Left colon (tissue), 2 donors: ENCODE measurements at places on chromosomes 11 and 22.

DNA sequence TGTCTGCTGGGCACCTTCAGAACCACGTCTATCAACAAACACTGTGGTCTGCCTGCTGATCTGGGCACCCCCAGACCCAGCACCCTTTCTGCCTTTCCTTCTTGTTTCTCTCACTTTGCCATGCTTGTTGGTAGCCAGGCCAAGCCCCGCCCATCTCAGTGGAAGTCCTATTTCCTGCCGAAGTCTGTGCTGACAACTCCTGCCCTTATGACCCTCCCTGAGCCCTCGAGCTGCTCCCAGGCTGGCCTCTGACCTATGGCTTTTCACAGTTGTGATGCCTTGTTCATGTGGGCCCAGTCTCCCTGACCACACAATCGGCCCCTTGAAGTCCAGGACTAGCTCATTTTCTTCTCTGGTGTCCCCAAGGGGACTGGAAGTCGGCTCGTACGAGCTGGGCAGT, 132.1 kb downstream of the DSCAML1 start:
- DNase-seq = no peak

- DNase-seq = no peak
Observed at GRCh38 chr22:48926643-48927042, 901.0 kb downstream of the BRD1 start.

- DNase-seq = peak; percentile 39
Observed at GRCh38 chr11:57425565-57426438, 1.1 kb downstream of the SLC43A3 start.

DNA sequence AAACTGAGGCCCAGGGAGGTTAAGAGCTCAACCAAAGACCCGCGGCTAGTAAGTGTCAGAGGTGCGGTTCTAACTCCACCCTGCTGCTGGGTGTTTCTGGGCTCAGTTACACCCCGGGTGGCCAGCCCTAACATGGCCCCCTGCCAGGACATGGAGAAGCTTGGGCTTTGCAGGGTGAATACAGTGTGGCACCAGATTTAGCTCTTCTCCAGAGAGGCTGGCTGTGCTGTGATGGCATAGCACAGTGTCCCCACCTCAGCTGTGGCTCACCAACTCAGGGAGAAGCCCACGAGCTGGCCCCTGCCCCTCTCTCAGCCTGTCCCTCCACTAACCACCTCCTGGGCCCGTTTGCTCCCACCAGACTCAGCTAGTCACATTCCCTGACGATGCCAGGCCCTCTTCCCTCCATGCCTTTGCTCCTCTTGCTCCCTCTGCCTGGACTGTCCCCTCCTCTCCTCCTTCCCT, 7.0 kb downstream of the UCP3 start:
- DNase-seq = no peak

- peak; percentile 20 for DNase-seq
Observed at GRCh38 chr11:111978028-111978771, 41.1 kb downstream of the DIXDC1 start.

DNA sequence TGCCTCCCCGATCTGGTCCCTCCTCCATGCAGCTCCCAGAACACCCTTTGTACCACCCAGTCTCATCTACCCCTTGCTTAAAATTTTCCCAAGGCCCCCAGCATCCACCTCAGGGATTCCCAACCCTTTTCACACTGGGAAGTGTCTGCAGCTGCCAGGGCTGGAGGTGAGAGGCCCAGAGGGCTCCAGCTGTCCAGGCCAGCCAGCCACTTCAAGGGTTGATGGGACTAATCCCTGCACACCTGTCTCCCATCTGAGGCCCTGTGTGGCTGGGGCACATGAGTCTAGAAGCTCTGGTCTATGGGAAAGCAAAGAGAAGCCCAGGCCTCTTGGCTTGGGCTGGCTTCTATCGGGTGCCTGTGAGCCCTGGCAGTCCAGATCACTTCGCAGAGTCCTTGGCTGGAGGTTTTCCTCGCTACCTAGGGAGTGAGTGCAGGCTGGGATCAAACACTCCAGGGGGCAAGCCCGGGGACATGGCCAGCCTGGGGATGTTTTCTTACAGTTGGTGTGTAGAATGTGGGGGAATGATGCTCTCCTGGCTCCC, 41.1 kb upstream of the TPBGL start:
- DNase-seq = no peak

DNA sequence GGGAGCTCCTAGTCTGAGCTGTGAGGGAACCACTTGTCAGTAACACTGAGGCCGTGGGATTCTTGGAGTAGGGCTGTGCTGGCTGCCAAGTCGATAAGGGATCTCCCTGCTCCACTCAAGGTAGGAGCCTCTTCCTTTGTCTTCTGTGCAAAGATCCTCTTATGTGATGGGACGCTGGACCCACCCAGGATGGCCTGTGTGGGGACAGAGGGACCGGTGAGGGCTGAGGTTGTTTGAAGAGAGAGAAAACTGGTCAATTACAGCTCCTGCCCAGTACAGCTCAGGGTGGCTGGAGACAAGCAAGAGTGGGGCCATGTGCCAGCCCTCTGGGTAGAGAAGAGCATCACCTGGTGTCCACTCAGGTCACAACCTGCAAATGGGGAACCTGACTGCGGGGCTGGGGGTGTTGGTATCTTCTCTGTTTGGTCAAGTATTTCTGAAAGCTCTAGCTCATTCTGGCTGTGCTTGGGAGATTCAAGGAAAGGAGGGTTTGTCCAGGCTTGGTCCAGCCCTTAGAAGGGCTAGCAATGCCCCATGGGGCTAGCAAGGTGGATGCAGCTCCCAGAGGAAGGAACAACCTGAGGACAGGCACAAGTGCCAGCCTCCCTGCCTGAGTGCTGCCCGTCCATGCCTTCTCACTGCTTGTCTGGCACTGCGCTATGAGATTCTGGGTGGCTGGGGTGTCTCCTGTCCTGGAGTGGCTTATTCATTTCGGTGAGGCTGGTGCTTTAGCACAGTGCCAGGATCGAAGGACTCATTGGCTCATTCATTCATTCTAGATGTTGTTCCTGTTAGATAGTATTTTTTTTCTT, 27.6 kb upstream of the BAIAP2L2 start:
- DNase-seq = no peak

DNA sequence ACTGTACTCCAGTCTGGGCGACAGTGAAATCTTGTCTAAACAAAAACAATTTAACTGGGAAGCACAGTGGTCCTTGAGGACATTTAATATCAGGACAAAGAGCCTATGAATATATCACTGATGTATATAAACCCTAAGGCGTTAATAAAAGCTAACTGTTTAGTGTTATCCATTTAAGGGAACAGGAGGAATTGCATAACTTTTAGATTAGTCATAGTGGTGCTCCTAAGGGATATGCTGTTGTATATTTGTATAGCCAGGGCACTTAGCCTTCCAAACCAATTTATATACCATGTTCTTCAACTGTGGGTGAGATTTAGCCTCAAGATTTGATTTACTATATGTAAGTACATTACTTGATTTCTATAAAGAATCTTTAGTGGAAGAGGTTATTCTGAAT, 3.0 kb upstream of the CHEK1 start:
- DNase-seq = no peak

DNA sequence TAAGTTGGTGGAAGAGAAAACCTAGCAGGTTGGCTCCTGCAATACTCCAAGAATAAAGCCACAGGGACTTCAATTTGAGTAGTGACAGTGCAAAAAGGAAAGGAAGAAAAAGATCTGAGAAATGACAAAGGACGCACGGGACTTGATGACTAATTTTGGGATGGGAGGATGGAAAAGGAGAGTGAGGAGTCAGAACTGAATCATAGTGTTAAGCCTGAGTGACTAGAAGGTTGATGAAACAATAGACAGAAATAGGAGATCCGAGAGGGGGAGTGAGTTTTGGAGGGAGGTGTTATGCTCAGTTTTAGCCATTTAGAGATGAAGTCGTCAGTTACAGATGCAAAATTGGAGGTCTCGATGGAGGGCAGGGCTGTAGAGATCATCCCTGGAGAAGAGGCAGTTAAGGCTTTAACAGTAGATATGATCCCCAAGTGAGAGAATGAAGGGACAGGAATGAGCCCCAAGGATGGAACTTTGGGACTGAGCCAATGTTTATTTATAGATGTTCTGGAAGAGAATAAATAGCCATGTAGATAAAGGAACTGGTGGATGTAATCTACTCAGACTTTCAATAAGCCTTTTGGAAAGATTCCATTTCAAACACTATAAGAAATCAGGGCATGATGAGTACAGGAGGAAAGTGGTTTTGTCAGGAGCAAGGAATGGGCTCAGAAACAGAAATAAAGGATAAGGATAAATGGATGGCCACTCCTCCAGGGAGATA, 108.9 kb upstream of the NCAM1 start:
- DNase-seq = no peak

GRCh38 chr11:45234306-45235006, 51.7 kb downstream of the SYT13 start:
- DNase-seq = no peak

DNA sequence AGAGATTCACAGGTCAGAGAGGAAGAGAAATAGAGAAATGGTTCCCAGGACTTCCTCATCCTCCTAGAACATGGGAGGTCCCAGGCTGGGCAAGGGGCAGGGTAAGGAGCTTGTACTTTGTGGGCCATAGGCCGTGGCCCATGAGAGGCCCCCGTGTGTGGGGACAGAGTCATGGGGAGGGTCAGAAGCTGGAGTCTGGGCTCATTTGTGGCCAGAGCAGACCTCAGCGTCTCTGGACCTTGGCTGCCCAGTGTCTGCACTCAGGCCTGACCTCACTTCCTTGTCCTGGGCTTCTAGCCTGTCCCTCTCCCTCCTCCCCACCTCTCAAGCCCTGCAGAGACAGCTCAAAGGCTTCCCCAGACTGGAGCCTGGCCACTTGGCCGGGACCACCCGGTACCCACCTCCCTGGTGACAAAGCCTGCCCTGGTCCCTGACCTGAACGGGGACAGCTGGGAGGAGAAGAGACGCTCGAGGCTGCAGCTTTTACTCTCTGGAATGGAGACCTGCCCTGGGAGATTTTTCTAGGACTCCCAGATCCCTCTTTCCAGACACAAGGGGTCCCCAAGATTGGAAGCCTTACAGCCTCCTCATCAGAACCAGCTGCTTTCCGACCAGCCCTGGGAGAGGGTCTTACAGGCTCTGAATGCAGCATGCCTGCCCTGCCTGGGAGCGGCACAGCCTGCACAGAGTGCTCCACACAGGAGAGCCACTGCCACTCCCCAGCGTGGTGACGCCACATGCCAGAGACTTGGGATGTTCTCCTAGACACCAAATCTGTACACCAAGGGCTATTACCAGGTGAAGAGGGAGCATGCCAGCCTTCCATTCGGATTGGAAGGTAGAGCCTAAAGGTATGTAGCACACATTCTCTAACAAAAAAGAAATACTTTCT, 569.0 kb upstream of the B3GAT1 start:
- DNase-seq = no peak

- no peak for DNase-seq
Observed at GRCh38 chr11:3224401-3225057, 5.9 kb upstream of the MRGPRG start.

- peak; percentile 57 for DNase-seq
Observed at GRCh38 chr11:57476047-57476756, 15.9 kb downstream of the RTN4RL2 start.

DNA sequence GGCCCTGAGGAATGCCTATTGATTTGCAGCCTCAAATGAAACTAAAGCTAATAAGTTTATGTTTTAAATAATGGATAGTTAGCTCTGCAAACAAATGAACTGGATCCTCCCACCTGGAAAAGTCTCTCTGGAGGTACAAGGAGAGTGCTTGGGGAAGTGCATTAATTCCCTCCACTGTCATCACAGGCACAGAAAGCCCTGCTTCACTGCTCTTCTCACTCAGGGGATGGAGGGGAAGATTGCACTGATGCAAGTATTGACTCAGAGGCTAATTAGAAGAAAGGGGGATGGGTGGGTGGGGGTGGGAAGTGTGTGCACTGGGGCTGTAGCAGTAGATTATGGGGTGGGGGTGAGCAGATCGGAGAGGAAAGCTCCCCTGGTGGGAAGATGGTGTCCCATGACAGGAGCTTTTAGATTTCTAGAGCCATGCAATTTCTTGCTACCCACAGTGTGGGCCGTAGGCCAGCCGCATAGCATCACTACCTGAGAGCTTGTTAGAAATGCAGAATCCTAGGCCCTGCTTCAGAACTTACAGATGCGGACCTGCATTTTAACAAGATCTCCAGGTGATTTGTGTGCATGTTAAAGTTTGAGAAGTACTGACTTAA, 163.9 kb downstream of the HIPK3 start:
- no peak for DNase-seq

DNA sequence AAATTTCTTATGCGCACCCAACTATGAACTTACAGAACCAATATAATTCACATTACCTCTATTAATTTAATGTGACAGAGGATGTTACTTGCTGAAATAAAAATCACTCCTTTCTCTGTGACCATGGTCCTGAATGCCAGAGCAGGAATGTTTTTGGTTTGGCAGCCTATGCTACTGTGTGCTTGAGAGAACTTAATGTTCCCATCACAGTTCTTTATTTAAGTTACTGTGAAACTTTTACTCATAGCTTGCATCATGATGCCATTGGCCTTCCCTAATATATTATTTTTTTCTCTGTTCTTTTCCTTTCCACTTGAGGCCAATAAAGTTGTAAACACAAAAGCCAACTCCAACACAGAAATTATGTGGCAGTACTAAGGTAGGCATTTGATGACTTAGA, 142.2 kb downstream of the FAM76B start:
- DNase-seq = no peak

- no peak for DNase-seq
Observed at GRCh38 chr11:66297610-66298009, 5.9 kb downstream of the TMEM151A start.

- no peak for DNase-seq
Observed at GRCh38 chr11:37916331-37916730, 1318.3 kb upstream of the RAG2 start.

DNA sequence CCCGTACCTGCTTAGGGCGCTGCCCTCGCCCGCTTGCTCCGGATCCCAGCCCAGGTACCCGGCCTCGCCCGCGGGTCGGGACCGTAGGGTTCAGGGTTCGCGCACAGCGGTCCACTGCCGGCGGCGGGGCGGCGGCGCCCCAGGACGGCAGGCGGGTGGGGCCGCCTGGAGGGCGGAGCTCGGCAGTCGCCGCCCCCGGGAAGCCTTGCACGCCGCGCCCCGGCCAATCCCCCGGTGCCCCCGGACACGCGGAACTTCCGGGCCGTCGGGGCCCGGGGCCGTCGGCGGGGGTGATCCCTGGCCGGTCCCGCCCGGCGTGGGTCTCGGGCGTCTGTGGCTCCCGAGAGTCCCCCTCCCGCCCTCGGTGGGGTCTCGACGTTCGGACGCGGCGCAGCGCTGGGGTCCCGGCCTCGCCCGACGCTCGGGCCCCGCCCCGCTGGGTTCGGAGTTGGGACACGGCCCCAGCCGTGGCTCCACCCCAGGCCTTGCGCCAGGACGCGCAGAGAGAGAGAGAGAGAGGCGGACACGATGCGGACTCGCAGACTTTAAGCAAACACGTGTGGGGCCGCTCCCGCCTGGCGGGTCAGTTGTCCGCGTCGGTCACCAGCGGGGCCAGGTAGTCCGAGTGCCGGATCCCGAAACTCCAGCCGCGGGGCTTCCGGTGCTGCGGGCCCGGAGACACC, at the start of gene TYMP:
TSS of gene TYMP (minus strand) at position 116 of the 683 bp plus-strand sequence. CDS start 303 bp downstream, outside the sequence.
- DNase-seq = peak; percentile 87

- DNase-seq = no peak
Observed at GRCh38 chr11:5550440-5551095, 2.2 kb upstream of the OR52H1 start.

- no peak for DNase-seq
Observed at GRCh38 chr11:33520112-33520511, 180.5 kb downstream of the C11orf91 start.

GRCh38 chr11:116507016-116507415, 265.8 kb downstream of the BUD13 start:
- no peak for DNase-seq

- DNase-seq = no peak
Observed at GRCh38 chr22:49348631-49349030, 479.0 kb downstream of the BRD1 start.
